T-helper 17 cell (primary cell): ENCODE measurements at places on chromosomes 4 and X.

GRCh38 chr4:5019274-5019673 lies at the start of gene CYTL1:
TSS of gene CYTL1 (minus strand) at chr4:5019458. CDS start at chr4:5019445, 13 bp downstream.
- no peak for DNase-seq

DNA sequence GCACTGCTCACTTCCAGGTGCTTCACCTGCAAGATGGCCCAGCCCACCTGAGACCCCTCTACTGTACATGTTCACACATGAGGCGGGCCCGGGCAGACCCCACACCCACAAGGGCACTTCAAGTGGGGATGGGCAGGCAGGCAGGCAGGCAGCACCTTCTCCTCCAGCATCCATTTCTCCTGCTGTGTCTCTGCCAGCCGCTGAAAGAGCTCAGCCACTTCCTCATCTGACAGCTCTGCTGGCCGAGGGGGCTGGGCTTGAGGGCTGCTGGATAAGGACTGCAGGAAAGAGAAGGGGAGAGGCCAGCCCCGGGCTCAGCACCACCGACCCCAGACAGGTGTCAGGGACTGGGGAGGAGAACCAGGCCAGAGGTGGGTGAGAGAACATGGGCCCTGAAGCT lies 4.4 kb upstream of the KCND1 start:
- DNase-seq = no peak

GRCh38 chr4:71236226-71236625 lies 102.6 kb upstream of the SLC4A4 start:
- no peak for DNase-seq

DNA sequence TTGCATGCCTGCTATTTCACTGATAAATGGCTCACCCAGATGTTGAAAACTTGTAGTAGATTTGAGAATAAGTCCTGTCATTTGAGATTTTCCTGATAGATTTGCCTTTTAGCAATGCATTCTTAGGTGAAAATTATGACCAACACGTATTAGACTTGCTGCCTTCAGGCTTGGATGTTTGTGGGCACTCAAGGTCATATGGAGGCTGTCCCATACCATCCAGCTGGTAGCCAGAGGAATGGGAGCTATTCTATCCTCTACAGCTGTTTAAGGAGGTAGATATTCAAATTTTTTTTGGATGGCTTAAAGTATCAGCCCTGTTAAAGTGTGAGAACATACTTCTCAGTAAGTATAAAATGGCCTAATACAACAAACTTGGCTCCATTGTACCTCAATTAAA lies 34.7 kb downstream of the RTL3 start:
- no peak for DNase-seq

DNA sequence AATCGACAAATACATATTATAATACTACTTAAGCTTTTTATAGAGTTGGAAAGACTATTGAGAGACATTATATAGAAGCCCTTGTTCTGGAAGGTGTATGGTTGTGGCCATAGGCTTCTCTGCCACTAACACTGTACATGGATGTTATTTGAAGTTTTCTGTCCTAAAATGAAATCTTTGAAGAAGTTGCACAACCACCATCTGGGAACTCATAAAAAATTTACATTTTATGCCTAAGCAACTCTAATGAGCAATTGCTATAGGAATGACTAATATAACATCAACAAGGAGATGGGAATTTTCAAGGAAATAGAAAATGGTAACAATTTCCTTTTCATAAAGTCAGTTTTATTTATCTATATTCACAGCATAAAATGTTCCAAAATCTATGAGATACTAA lies 7.4 kb downstream of the HTN1 start:
- no peak for DNase-seq

DNA sequence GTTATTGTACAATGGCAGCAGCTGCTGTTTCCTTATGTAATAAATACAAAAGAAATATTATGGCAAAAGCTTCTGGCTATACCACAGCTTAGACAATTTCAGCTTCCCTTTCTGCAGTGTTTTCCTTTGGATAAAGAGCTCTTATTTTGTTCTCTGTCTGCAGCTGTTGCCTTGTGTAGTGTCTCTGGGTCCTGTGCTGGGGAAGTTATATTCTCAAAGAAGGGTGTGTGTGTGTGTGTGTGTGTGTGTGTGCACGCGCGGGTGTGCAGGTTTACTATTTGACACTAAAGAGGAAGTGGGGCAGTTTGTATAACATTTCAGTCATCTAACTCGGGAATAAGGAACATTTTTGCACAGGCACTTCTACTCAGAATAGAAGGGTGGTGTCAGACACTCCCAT lies 83.6 kb downstream of the REPS2 start:
- DNase-seq = no peak

GRCh38 chrX:20974326-20974725 lies 399.9 kb upstream of the CNKSR2 start:
- DNase-seq = no peak

GRCh38 chr4:40247350-40247749 lies 50.5 kb downstream of the RHOH start:
- peak; percentile 30 for DNase-seq

DNA sequence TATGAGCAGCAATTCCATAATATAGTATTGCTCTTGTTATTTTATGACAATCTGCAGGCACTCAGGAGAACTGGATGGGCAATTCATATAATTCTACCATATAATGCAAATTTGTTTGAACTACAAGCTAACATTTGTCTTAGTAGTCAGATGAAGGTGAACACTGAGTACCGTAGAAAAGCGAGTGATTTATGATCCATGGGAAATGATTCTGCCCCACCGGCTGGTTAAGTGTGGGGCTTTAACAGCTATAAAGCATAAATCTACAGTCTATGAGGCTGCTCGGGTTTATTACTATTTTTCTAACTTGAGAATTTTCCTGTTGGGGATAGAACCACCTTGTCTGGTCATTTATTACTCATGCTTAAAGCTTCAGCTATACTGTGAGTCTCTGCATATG lies 275.5 kb downstream of the PCDH10 start:
- DNase-seq = no peak

DNA sequence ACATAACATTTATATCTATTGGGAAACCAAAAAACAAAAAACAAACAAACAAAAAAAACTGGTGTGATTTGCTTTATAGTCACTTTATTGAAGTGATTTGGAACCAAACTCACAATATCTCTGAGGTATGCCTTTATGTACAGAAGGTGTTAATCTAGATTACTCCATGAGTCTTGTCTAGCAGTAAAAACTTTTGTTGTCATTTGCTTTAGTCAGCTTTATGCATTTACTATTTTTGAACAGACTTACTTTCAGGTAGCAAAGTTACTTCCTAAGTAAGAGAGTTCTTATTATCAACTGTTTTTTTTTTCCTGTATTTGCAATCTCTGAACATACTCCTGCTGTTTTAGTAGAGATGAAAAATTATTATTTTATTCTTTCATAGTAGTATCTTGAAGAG lies 39.5 kb downstream of the RAP1GDS1 start:
- DNase-seq = no peak

- DNase-seq = no peak
Measured at GRCh38 chrX:8245411-8245810, 74.3 kb upstream of the VCX2 start.

DNA sequence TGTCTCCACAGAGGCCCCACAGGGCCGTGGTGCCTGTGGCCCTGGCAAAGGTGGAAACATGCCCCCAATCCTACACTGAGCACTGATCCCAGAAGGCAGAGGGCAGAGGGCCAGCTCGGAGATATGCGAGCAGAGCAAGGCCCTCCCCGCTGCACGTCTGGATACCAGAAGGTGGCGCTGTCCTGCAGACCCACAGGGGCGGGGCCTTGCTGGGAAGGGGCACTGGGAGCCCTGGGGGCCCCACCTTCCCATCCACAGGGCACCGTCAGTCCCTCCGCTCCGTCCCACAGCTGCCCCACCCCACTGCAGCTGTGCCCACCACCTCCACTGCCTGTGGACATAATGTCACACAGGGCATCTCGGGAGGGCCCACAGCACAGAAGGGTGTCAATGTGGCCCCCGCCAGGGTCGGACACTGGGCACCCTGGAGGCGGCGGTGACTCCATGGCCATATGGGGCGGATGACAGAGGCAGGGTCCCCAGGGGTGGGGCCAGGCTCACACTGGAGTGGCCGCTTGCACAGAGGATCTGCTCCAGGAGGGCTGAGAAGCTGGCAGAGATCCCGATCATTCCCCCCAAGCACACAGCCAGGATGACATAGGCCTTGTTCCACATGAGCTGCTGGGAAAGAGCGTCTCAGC lies 4.8 kb downstream of the SLC49A3 start:
- no peak for DNase-seq

- DNase-seq = no peak
Measured at GRCh38 chr4:2947926-2948325, 15.3 kb downstream of the NOP14 start.

- no peak for DNase-seq
Measured at GRCh38 chr4:2340272-2341061, 78.0 kb downstream of the ZFYVE28 start.

- DNase-seq = no peak
Measured at GRCh38 chr4:70892086-70892769, 9.9 kb upstream of the MOB1B start.

GRCh38 chrX:96835660-96836289 lies 47.9 kb upstream of the RPA4 start:
- no peak for DNase-seq

DNA sequence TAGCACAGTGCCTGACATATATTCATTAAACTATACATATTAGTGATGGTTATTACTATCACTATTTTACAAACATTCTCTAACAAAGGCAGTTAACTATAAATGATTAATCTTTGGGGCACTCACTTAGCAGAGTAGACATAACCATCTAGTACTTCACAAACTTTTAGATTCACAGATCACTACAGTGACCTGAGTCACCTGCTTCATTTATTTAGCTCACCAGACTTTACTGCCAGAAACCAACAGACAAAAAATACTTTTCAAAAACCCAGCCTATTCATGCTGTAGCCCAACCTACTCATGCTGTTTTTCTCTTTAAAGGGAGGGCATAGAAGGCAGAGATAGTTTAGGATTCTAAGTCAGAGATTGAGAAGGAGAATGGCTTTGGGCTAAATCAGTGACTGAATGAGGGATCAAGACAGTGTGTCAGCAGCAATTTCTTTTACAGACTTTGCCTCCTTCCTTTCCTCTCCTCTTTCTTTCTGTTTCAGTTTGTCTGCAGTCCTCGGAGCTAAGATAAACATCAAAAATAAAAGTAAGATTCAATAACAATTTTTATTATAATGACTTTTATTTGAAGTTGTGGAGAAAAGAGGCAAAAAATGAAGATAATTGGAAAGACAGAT lies 34.7 kb upstream of the PDE5A start:
- DNase-seq = no peak

GRCh38 chr4:187996502-187997177 lies 1.1 kb downstream of the ZFP42 start:
- no peak for DNase-seq

- no peak for DNase-seq
Measured at GRCh38 chr4:8898419-8898818, 26.8 kb upstream of the HMX1 start.

- no peak for DNase-seq
Measured at GRCh38 chr4:183388777-183389176, 55.7 kb upstream of the CDKN2AIP start.

GRCh38 chr4:56971383-56971782 lies 6.0 kb downstream of the NOA1 start:
- DNase-seq = no peak

- no peak for DNase-seq
Measured at GRCh38 chr4:76434901-76435527, at the start of gene SHROOM3. TSS of gene SHROOM3 (plus strand) at chr4:76435229. CDS start at chr4:76436053, 824 bp downstream.

DNA sequence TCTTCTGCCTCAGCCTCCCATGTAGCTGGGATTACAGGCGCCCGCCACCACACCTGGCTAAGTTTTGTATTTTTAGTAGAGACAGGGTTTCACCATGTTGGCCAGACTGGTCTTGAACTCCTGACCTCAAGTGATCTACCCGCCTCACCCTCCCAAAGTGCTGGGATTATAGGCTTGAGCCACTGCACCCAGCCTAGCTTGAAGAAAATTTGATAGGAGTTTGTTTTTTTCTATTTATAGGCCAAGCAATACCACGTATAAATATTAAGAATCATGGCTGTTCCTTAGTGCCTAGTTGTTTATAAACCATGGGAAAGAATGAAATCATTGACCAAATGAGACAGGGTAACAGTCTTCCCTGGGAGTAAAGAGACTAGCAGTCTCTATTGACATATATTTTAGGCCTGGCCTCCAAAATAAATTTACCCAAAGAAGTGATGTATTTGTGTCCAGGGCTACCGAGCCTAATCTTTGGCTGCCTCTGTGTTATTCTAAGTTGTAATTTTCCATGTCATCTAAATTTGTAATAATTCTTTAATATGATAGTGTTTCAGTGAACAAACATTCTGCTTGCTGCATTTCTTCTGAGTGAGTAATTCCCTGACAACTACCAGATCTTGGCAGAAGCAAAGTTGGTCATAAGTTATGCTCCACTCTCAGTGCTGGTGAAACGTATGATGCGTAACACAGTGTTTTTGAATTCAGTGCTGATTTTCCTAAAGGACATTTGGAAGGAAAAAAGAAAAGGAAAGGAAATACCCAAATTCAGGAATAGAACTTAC lies 10.3 kb downstream of the PKD2 start:
- DNase-seq = no peak

DNA sequence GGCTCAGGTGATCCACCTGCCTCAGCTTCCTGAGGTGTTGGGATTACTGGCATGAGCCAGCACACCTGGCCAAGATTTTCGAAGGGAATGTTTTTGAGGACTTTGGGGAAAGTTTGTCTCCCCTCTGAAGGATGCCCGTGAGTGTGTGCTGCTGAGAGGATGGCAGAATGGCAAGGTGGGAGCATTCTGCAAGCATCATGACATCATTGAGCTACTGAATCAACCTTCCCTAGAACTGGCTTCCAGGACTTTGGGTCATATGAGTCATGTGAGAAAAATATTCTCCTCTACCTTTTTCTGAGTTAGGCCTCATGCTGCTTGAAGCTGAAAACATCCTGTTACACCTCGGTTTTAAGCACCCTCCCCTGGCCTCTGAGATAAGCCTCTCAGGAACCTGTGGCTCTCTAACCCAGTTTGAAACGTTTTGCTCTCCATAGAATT lies 31.0 kb downstream of the TMEM131L start:
- DNase-seq = no peak

GRCh38 chr4:40924096-40924792 lies 174.5 kb downstream of the NSUN7 start:
- DNase-seq = peak; percentile 20

GRCh38 chrX:32867781-32868523 lies 343.4 kb downstream of the DMD start:
- DNase-seq = no peak

DNA sequence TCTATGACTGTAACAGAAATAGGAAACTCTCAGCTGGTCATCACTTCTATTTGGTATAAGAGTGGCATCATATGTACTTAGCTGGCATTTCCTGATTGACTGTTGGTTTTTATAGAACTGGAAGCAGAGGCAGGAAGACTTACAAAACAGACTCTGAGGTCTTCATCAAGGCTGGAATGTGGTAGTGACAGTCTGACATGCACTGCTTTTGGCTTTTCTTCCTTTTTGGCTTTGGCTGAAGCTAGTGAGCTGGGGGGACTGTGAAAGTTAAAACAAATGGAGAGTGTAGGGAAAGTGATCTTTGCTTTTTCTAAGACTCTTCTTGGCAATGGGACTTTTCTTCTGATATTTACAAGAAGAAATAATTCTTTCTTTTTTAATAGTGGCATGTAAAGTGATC lies 121.1 kb upstream of the SLC4A4 start:
- DNase-seq = no peak
